ENCODE measurements at places on chromosomes 3 and 15.

DNA sequence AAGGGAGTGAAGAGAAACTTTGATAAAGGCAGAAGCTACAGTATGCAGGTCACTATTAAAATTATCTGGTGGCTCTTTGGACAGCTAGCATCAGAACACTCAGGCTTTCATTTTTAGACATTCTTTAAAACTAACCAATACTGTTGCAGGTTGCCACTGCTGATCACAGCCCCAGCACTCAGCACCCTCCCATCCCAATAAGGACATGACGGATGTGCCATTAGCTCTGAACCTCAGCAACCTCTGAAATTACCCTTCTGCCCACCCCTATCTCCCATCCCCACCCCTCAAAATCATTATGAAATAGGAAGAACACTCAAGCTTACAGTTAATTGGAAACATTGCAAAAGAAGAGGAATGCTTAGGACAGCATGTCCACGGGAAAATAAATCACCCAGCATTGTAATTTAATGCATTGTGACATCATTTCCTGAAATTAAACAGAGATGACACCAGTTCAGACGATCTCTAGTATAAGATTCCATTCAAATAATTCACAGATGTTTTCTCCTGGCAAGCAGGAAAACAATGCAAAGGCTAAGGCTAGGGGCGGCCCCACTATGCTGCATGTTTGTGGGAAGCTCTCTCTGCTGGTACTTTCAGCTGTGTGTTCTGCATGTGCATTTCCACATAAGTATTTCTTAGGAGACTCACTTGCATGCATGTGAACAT, 71.6 kb downstream of the MEIS2 start:
- DNase-seq: peak; percentile 4

DNA sequence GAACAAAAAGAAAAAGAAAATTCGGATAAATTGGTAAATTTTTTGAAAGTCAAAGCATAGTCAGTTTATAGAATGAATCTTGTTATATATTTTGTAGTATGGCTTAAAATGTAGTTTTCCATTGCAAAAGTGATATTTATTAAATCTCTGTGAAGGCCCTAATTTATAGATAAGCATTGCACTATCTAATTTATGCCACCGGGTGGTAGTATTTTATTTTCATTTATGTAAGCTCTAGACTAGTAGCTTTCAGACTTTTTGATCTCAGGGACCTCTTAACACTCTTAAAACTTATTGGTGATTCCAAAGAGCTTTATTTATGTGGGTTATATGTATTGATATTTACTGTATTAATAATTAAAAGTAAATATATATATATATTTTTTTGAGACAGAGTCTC, 133.9 kb upstream of the LRRFIP2 start:
- DNase-seq: peak; percentile 61

DNA sequence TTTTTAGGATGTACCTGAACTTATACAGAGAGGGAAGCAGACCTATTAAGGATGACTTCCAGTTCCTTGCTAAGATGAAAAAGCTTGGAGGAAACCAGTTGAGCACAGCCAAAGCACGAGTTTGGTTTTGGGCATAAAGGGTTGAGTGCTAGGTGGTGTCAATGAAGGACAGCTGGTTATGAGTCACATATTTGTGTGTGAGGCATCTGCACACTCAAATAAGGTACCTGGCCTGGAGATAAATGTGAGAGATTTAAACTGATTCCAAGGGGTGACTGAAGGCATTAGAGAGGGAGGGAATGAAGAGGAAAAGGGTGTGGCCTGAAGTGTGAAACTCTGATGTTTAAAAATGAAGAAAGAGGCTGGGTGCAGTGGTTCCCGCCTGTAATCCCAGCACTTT, 486.7 kb downstream of the DIPK2A start:
- DNase-seq: no peak

DNA sequence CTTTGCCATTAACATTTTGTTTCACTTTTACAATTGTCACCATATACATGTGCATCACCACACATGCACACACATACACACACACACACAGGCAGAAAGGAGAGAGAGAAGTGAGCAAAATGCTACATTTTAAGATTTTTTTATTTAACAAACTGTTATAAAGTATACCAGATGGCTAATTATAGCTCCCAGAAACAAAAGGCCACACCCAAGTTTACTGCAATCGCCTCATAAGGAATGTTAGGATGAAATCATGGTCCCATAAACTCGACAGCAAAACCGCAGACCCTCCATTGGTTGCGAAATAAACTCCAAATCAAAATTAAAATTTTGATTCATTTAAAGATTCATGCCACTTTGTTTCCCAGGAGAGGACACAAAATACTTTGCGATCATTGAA, 16.1 kb upstream of the C15orf61 start:
- no peak for DNase-seq

- DNase-seq: no peak
Observed at GRCh38 chr3:59995563-59995962, 945.7 kb upstream of the CFAP20DC start.

- DNase-seq: no peak
Observed at GRCh38 chr15:59301527-59301926, 71.1 kb downstream of the MYO1E start.

DNA sequence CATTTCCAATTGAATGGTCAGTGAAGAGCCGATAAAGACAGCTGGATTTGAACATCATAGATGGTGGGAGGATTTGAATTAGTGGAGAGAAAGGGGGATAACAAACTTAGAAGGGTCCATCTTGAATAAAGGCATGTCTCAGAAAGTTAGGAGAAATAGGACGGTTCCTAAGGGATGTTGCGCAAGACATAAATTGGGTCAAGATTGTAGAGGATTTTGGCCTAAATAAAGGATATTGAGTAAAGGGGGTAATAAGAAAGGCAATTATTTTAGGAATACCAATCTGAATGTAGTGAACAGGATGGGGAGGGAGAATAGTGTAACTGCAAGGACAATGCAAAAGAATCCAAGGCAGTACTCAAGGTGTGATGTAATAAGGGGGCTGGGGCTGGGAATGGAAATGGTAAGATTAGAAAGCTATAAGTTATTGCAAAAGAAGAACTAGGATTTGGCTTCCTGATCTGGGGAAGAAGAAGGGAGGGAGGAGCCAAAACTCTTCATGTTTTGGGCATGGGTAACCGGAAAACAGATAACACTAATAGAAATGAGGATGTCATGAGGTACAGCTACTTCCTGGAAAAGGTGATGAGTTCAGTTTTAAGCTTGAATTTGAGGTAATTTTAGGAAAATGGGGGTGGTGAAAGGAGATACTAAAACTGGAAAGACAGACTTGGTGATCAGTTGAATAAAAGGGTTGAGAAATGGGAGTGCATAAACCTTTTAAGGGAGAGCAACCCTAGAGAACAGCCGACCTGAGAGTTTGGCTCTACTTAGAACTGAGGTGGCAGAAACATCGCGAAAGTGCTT, 17.3 kb upstream of the TRPC1 start:
- no peak for DNase-seq

All from NCI-H1694 treated with DMSO at 0.1 percent for 48 hours (cell line).